ENCODE measurements at places on chromosomes 4 and X.

DNA sequence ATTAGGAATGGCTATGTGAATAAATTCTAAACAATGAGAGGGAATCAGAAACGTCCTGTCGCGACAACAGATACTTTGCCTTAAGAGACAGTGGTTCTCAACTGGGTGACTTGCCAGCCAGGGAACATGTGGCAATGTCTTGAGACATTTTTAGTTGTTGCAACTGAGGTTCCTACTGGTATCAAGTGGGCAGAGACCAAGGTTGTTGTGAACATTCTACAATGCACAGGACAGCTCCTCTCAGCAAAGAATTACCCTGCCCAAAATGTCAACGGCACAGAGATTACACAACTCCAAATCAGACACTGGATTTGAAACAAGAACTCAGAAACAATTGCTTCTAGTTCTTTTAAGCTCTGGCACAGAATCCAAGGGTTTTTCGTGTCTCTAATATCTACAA lies 128.6 kb downstream of the ARHGAP6 start:
- DNase-seq: no peak

GRCh38 chr4:123990310-123990870 lies 593.8 kb downstream of the SPRY1 start:
- no peak for DNase-seq

GRCh38 chr4:123930996-123931395 lies 534.4 kb downstream of the SPRY1 start:
- no peak for DNase-seq

DNA sequence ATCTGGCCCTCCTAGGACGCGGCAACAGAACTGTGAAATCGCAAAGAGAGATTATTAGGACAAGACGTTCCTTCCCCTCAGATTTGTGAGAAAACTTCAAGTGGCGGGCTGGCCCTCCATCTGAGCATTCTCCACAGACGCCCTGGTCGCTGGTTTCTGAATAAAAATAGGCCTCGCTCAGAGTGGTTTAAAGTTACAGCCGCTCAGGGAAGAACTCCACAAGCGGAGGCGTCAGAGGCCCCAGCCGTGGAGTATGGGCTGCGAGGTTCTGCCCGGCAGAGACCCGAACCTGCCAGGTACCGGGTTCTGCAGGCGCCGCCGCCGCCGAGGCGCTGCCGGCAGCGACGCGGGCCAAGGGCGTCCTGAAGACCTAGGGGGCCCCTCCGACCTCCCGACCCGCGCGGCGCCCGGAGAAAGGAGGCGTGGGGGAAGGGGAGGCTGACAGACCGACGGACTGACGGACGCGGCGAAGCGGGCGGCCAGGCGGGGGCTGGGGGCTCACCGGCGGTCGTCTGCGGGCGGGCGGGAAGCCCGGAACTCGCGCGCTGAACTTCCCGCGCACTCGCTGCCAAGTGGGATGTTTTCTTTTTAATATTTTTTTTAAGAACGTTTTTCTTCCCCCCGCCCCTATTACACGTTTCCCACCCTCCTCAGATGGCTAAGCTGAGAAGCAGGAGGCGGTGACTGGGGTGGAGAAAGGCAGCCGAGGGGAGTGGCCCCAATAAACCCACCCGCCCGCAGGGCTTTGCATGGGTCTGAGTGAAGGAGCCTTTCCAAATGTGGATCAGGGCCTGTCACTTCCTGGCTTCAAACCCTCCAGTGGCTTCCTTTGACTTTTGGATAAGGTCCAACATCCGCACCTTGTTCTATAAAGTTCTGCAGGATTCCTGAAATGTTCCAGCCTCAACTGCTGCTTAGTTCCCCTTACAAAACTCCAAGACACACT lies at the start of gene PABPC4L:
Gene PABPC4L, minus strand, starts transcription at position 574 of the 946 bp plus-strand sequence. CDS start 770 bp downstream, outside the sequence.
- DNase-seq: no peak

- DNase-seq: no peak
These were observed 388.6 kb upstream of the MAGEB2 start for GRCh38 chrX:29826742-29827141.

- no peak for DNase-seq
These were observed 2.9 kb upstream of the EIF1AX start for GRCh38 chrX:20144491-20144890.

Measured in NAMALWA (cell line).